ENCODE measurements at places on chromosomes 2 and 18.

- no peak for DNase-seq
Observed at GRCh38 chr2:220419647-220420046, 792.2 kb downstream of the SLC4A3 start.

GRCh38 chr2:113092864-113093612 lies 25.3 kb downstream of the IL1F10 start:
- DNase-seq: no peak

GRCh38 chr18:8703781-8704301 lies 1.5 kb upstream of the MTCL1 start:
- no peak for DNase-seq

- no peak for DNase-seq
Observed at GRCh38 chr2:147502711-147503290, 342.0 kb upstream of the ACVR2A start.

DNA sequence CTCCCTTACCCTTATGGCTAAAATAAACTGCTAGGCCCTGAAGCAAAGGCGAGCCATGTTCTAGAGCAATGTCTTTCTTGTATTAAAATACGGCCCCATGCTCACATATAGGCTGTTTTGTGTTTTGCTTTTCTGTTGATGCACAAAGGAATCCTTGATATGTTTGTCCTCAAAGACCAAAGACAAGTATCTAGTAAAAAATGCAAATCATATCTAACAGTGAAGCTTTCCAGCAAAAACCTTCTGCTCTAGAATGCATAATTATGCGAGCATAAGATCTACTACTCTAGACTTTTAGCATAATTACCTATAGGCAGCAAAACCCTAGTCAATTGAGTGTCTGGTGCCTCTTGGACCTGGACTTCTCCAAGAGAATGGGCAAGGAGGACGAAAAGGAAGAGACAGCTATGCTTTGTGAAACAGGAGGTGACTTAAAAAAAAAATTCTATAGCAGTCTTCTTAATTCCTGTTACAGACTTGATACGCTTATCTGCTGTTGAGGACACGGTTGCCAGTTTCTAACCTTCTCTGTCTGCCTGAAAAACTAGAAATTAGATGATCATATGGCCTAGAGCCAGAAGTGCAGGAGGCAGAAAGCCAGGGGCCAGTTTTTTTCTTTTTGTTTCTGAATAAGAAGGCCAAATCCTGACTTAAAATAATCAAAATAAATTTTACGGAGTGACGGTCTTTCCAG lies 1.5 kb upstream of the AMMECR1L start:
- DNase-seq: no peak

GRCh38 chr2:7539760-7540159 lies 622.5 kb downstream of the RNF144A start:
- no peak for DNase-seq

- DNase-seq: no peak
Observed at GRCh38 chr2:160522951-160523710, 29.5 kb upstream of the RBMS1 start.

- no peak for DNase-seq
Observed at GRCh38 chr2:46521215-46521683, 41.9 kb downstream of the TMEM247 start.

- no peak for DNase-seq
Observed at GRCh38 chr2:234130777-234131181, 80.3 kb downstream of the SPP2 start.

GRCh38 chr2:208279236-208279635 lies 13.2 kb downstream of the PIKFYVE start:
- no peak for DNase-seq

- DNase-seq: no peak
Observed at GRCh38 chr2:196415384-196415783, 224.1 kb upstream of the CCDC150 start.

GRCh38 chr2:230048010-230048671 lies 20.6 kb downstream of the SLC16A14 start:
- DNase-seq: no peak

DNA sequence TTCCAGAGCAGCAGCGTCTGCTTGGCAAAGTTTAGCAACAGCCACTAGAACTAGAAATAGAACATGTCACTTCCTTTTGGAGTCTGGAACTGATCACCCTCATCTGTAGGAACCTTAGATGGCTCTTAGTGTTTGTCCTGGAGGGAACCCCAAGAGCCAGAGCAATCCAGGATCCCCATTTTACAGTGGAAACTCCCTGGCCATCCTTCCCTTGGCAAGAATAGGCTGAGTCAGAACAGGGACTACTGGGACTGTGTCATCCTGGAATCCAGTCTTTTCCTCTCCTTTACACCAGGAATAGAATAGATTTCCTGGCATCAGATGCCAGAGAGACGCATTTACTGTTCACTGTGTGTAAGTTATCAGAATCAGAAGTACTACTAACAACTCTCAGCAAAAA lies 33.2 kb upstream of the GRHL1 start:
- no peak for DNase-seq

GRCh38 chr2:236843161-236843968 lies 242.3 kb upstream of the COPS8 start:
- no peak for DNase-seq

DNA sequence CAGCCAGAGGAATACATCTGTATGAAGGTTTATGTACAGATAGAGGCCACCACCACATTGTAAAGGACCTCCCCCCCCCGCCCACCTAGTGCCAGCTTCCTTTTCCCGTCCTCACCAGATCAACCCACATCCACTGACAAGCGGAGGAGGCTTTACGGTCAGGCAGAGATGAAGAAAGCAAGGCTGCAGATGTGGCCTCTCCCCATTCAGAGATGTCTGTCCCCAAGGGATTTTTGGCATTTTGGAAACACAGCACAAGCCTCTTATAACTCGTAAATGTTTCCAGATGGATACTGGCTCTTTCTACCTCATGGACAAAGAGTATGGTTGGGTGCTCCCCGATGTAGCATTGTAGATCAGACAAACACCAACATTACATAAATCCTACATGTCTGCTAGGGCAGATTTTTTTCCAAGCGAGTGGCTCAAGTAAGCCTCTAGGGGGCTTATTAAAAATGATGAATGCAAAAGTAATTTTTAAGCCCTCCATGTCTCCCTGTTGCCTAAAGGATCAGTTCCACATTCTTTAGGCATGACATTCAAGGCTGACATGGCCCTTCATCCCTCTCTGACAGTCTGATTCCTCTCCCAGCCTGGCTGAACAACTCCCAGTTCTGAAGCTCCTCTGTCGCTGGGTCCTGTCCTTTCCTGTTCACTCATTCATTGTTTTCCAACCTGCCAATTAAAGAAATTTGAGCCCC lies 11.7 kb downstream of the VIT start:
- DNase-seq: no peak

- no peak for DNase-seq
Observed at GRCh38 chr2:47819834-47820233, 36.9 kb downstream of the MSH6 start.

DNA sequence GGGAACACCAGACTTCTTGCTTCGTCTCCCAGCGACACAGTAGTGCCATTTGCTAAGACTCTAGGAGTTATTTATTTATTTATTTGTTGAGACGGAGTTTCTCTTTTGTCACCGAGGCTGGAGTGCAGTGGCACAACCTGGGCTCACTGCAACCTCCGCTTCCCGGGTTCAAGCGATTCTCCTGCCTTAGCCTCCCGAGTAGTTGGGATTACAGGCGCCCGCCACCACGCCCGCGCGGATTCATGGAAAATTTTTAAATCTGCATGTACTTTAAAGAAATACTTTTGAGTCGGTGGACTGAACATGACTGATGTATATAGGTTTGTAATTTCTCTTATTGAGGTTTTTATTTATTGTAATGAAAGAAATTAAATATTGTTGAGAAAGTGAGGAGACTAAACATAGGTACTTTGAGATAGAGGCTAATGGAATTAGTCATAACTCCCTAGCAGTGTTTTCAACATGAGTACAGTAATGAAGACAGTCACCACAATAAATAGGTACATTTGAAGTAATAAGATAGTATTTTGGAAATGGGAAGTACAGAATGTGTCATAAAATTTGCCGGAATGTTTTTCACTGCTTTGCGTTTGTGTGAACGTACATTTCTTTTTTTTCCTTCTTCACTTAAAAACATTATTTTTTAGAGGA lies 983 bp downstream of the MTX2 start:
- no peak for DNase-seq

- no peak for DNase-seq
Observed at GRCh38 chr2:15892151-15892880, 48.0 kb upstream of the MYCN start.

DNA sequence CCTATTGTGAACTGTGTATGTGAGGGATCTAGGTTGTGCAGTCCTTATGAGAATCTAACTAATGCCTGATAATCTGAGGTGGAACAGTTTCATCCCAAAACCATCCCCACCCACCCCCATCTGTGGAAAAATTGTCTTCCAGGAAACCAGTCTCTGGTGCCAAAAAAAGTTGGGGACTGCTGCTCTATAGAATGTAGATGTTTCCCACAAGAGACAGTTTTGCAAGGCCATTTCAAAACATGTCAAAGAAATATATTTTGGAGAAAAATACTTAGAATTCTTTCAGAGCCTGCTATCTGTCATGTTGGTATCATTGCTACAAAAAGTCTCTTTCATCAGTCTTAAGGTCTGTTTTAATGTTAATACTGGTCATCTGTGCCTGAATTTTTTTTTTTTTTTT lies 4.1 kb upstream of the SLC39A10 start:
- no peak for DNase-seq

DNA sequence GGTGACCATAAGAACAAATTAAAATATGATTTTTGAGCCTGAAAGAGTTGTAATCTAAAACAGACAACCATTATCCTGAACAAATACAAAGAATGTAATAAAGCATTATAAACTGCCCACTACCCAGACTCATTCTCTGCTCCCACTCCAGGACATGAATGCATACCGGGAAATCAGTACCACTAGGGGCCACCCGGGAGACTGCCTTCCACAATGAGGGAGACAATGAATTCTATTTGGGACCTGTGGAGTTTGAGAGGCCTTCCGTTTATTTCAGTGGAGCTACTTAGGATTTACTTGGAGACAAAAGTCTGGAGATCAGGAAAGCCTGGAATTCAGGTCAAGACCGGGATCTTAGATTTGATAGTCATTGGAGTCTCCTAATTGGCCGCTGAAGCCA lies 50.0 kb downstream of the NAB1 start:
- DNase-seq: peak; percentile 59

DNA sequence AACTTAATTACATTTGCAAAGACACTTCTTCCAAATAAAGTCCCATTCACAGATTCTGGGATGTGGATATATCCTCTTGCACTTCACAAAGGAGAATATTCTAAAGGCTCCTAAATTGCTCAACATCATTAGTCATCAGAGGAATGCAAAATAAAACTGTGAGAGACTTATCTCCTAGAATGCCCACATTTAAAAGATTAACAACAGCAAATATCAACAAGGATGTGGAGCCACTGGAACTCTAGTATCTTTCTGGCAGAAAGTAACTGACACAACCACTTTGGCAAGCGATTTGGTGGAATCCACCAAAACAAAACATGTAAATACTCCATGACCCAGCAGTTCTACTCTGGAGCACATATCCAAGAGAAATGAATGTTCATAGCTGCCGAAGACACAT lies 4.6 kb downstream of the NEU2 start:
- DNase-seq: no peak

DNA sequence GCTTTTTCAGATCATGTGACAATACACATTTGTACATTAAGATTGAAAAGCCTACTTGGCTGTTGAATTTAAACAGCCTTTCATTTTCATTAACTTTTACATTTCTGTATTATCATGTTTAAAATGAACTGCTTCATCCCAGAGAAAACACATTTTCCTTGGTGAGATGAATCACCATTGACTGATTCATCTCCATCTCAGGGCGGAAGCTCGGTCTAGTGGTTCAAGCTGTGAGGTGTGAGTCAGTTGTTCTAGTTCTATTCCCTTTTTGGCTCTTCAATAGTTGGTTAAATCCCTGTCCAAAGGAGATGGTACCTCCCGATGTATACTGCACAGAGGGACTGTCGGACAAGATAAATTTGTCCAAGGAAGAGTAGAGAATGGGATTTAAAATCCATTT lies 189.7 kb downstream of the ADCYAP1 start:
- no peak for DNase-seq

- DNase-seq: no peak
Observed at GRCh38 chr2:174892546-174892945, 112.6 kb downstream of the CHN1 start.

DNA sequence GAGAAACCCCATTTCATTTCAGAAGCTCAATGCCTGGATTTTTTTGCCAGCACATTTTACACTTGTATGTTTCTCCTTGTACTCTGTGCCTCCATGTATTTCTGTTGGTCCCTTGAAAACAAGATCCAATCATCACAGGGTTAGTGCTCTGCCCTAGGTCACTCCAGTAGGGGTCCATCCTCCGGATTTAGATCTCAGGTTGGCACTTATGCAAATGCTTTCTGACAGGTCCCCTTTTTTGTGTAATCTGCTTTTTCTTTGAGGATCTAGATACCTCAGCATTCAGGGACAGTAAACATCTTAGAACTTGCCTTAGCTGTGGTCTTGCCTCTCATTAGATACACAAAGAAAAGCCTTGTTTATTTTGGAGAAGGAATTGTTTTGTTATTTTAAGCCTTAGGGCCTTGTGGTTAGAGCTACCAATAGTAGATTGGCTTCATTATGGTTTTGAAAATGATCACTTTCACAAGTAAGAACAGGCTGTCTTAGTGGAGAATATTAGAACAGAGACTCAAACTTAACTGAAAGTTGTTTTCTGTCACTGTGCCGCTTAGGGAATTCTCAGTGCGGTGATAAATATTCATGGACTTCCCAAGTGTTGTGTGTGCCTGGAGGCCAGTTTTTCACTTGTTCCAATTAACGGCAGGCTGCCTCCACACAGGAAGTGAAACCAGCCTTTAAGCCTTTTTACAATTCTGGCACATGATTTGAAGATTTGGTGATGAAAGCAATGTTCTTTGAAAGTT lies 7.8 kb downstream of the MERTK start:
- DNase-seq: no peak

GRCh38 chr2:168874368-168875054 lies 15.7 kb downstream of the SPC25 start:
- no peak for DNase-seq

- DNase-seq: no peak
Observed at GRCh38 chr2:1256632-1257324, 156.5 kb upstream of the TPO start.

DNA sequence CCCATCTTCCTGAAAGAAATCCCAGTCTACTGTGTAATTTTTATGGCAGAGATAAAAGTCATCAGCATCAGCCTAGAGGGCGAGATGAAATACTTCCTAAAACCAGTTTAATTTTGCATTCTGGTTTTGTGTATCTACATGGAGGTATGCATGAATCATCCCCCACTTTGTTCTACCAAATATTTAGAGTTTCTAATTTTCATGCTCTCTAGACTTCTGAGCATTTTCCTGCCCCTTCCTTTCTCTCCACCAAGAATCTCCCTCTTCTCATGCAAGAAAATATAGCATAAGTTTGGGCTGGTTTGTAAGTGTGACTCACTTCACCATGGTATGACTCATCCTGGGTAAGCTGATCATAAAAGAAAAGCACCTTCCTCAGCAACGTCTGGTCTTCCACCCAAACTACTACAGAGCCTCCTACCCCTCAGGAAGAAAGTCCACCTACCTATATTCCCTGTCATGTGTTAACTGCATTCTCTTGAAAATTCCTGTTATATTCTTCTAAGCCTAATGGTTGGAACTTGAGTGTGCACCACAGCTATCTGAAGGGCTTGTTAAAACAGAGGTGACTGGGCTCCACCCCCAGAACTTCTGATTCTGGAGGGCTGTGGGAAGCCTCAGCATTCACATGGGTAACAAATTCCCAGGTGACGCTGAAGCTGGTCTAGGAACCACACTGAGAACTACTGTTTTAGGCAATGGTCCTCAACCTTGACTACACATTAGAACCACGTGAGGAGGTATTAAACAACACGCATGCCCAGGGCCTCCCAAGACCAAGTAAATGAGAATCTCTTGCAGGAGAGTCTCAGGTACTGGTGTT lies 37.4 kb upstream of the RAPGEF4 start:
- no peak for DNase-seq

Data from GM23338 (cell line).